B cell (primary cell): ENCODE measurements at places on chromosomes 4 and X. TPM values are rescaled to one million over a fixed set of nuclear protein-coding genes. Genes with fewer than 3 reads are reported as not detected.

DNA sequence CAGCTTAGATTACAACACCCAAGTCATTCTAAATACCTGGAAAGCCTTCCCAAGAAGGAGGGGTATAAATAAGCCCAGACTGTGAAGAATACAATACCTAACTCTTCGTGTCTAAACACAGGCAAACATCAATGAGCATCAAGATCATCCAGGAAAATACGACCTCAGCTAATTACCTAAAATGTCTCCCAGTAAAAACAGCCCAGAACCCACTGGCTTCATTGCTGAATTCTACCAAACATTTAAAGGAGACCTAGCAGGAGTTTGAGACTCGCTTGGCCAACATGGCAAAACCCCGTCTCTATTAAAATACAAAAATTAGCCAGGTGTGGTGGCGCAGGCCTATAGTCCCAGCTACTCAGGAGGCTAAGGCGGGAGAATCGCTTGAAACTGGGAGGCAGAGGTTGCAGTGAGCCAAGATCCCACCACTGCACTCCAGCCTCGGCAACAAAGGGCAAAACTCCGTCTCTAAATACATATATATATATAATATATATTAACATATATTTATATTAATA, 19.1 kb upstream of the HSFX4 start:
- H3K27ac ChIP-seq: no peak overlapping the region
- H3K4me1 ChIP-seq: no peaks in the 10 kb centered on the region
- no peak overlapping the region for H3K4me3 ChIP-seq

GRCh38 chr4:79325864-79326328, at the start of gene NAA11:
TSS of gene NAA11 (minus strand) at chr4:79326061. CDS start at chr4:79325877, 184 bp downstream.
- no peaks in the 10 kb centered on the region for H3K27me3 ChIP-seq
- no peak for DNase-seq
- H3K36me3 ChIP-seq: no peaks in the 10 kb centered on the region
- H3K27ac ChIP-seq: no peak within 1 kb of the TSS
- H3K4me3 ChIP-seq: no peak within 1 kb of the TSS
- H3K4me1 ChIP-seq: no peaks in the 10 kb centered on the region

DNA sequence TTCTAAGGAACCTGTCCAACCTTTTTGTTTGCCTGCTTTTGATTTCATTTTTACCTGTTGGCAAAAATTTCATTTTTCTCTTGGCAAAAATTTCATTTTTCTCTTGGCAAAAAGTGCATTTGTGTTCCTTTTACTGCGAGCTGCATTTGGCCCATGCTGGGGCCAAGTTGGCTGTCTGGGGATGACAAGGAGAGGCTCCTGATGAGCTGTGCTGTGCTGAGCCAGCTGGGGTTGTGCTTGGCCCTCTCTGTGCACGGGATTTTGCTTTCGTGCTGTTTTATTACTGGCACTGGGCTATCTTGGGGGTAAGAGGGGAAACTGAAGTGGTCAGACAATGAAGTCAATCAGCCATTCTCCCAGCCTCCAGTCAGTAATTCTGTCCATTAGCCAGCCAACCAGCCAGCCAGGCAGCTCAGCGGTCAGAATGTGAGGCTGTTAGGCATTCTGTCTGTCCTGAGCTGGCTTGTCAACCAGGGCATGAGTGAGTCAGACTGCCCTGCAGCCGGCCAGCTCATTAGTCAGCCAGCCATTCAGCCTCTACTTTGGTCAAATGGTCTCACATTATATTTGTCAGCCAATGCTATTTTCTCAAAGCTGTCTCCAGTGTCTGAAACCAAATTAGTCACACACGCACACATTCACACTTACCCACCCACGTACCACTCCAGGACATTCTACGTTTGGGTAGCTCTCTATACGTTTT, 56.9 kb upstream of the PRPS1 start:
- H3K36me3 ChIP-seq: no peaks in the 10 kb centered on the region
- H3K4me3 ChIP-seq: no peak overlapping the region
- no peak overlapping the region for H3K27ac ChIP-seq
- DNase-seq: no peak

Gene GATB
- total RNA-seq: 19.2 and 22.7 TPM in 2 replicates

Gene TMSB15C
- total RNA-seq: 4.5 and 5.4 TPM in 2 replicates
